Stromal cell of bone marrow (primary cell): ENCODE measurements at places on chromosomes 3 and 15.
A peak's percentile ranks its signal among the peaks of the same experiment; 100 is the strongest.

DNA sequence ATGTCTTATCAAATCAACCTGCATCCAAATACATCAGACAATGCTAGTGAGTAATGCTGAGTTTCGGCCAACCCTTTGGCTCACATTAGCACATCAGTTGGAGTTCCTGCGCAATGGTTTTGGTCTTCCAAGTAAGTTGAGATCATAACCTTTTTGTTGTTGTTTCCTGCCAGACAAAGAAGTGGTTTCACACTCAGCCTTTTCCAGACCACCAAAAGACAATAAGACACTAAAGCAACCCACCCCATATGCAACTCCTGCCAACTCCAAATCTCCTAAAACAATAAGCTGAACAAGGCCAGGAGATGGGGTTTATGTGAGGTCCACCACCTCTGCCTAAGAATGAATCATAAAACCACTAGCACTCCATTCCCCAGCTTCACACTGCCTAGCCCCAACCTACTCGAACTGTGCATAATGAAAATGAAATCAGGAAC lies 177.0 kb downstream of the ERC2 start:
- DNase-seq: peak; percentile 59

DNA sequence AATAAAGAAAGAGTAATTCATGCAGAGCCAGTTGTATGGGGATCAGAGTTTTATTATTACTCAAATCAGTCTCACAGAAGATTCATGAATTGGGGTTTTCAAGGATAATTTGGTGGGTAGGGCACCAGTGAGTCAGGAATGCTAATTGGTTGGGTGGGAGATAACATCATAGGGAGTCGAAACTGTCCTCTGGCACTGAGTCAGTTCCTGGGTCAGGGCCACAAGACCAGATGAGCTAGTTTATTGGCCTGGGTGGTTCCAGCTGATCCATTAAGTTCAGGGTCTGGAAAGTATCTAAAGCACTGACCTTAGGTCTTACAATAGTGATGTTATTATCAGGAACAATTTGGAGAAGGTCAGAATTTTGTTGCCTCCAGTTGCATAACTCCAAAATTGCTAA lies 998.6 kb upstream of the EPHA6 start:
- no peak for DNase-seq

DNA sequence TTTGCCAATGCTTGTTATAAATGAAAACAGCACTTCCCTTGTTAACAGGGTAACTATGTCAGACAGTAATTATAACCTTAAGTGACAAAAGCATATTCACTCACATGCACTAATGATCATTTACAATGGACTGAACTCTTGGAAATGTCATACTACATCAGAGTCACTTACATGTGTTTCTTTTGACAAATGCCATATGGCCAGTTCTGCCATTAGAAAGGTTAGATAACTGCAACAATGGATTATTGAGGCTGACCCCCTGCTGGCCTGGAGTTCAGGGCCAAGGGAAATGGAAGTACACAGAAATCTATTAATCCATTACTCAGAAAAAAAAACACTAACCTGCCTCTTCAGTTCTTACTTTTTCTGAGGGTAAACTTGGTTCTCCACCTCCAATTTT lies 313.4 kb downstream of the CNTN3 start:
- DNase-seq: no peak

DNA sequence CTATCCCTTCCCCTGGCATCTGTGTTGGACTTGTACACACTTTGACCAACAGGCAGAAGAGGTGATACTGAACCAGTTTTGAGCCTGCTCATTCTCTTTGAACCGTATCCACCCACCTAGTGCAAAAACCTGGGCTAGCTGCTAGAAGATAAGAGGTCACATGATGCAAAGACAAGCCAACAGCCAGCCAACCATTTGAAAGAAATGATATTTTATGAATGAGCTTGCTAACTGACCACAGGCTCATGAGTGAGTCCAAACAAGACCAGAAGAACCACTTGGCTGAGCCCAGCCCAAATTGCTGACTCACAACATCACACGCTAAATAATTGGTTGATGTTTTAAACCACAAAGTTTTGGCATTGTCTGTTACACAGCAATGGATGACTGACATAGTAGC lies 74.0 kb upstream of the CTNNB1 start:
- no peak for DNase-seq

DNA sequence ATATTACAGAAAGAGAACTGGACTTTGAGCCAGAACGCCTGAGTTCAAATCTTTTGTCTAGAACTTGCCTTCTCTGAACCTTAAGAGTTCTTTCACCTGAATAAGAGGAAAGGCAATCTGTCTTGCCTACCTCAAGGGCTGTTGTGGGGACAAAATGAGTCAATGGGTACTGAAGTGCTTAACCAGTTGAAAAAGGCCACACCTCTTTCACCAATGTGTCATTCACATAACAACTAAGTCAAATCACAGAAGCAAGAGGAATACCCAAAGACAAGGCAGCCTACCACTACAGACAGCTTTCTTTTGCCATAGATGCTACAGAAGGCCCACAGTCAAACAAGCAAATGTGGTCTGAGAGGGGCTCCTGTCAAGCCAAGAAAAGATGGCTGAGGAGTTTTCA lies 39.7 kb downstream of the NBEAL2 start:
- DNase-seq: no peak

DNA sequence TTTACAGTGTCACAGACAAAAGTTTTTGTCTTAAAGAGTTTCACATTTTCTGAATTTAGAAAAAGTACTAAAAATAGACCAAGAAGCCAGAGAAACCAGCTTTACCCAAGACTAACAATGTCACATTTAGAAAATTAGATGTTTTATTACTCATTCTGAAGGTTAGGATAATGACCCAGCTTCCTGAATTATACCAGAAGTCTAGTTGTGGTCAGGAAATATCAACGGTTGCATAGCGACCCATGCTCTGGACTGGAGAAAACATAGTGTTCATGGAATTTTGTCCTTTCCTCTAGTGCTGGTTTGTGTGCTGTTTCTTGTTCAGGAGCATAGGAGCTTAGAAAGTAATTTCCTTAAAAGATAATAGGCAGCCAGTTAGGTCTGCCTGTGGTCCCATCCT lies 59.0 kb downstream of the DPPA2 start:
- peak; percentile 75 for DNase-seq

DNA sequence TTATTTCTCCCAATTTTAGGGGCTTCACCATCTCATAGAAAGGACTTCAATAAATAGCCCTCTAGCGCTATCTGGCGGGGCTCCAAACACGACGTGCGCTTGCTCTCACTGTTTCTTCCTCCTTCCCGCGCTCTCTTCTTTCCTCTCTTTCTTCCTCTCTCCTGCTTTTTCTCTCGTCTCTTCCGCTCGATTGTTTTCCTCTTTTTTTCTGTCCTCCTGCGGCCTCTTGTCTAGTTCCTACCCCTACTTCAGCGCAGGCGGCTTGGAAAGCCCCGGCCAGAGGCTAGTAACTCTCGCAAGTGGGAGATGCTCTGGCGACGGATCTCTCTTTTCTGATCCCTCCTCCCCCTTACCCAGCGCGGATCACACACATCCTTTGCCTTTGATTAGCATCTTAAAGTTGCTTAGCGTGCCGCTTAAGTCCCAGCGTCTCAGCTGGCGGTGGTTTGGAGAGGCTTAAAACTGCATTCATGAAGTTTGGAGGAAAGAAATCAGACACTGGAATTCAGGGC lies 6.2 kb upstream of the MEIS2 start:
- no peak for DNase-seq

- no peak for DNase-seq
These were observed 32.9 kb upstream of the CTDSPL2 start for GRCh38 chr15:44394562-44394961.

DNA sequence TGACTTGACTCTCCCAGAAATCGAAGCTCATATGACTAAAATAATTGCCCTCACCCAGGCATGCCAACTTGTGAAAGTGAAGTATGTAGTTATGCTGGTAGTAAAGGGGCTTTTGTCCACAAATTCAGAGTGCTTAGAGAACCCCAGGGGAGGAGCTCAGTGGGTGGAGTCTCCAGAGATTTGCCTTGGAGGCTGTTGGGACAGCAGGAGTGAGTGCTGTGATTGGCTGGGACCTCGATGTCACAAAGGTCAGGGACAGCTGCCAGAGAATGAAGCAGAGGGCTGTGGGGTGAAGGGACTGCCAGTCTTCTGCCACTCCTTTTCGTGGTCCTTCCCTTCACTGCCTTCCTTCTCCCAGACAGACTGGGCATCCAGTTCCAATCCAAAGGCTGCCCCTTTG lies 49.8 kb downstream of the ZNF445 start:
- DNase-seq: no peak

DNA sequence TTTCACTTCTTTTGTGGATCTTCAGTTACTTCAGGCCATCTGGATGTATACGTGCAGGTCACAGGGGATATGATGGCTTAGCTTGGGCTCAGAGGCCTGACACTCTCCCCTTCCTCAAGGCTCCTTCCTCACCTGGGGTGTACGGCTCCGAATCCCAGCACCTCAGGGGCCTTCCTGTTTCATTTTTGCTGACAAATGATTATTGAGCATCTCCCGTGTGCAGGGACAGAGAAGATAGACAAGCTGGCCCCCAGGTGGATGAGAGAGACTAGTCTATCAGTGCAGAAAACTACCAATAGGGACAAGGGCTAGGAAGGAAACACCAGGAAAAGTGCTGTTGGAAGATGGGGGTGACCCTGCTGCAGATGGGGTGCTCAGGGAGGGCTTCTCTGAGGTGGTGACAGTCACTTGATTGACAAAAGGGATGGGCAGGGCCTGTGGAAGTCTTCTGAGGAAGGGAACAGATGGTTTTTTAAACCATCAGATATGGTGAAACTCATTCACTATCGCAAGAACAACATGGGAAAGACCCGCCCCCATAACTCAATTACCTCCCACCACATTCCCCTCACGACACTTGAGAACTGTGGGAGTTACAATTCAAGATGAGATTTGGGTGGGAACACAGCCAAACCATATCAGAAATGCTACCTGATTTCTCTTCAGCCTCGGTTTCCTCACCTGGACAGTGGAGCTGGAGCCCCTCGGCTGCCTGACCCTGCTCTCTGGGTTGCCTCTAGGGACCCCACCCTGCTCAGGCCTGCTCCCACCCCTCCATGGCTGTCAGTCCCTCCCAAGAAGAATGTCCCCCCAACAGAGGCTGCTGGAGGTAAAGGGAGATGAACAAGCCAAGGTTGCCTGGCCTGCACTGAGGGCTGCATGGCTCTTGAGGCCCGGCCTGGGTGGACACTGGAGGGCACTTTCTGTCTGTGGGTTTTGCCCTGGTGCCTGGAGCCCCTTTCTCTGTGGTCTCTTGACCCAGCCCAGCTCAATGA lies 37.2 kb upstream of the ACAD9 start:
- no peak for DNase-seq

DNA sequence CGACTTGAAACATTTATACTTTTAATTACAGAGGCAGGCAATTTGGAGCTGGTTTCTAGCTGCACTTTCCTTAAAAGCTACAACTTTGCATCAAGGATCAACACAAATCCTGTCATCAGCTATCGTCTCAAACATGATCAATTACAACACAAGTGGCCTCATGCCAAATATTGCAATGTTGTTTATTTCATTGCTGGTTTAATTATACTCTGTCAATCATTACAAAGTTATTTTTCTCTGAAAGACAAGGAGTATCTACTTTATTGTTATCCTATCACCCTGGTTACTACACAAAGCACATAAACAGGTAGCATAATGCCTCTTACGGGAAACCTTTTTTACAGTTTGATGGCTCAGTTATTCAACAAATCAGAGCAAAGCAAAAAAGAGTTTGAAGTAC lies 58.0 kb upstream of the FOXB1 start:
- DNase-seq: no peak

- peak; percentile 95 for DNase-seq
These were observed 215.6 kb upstream of the RBMS3 start for GRCh38 chr3:29065211-29065785.

- DNase-seq: no peak
These were observed 29.2 kb downstream of the AP3B2 start for GRCh38 chr15:82680200-82681102.

DNA sequence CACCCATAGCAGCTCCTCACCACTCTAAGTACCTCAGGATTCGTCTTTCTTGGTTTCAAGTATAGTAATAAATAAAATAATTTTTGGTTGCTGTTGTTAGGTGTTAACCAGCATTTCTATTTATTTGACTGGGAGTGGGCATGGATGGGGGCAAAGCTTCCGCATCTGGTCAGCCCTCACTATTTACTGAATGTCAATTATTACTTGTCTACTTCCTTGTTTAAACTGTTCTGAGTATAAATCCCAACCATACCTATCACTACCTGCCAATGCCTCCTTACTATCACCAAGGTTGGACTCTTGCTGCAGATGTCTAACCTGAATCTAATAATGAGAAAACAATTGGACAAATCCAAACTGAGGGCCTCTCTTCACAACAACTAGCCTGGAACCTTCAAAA lies 41.9 kb upstream of the GK5 start:
- no peak for DNase-seq

- DNase-seq: no peak
These were observed 14.4 kb downstream of the TMOD2 start for GRCh38 chr15:51765751-51766150.

- DNase-seq: no peak
These were observed 37.8 kb downstream of the SSUH2 start for GRCh38 chr3:8606701-8607231.

GRCh38 chr3:79167651-79168416 lies 600.0 kb downstream of the ROBO1 start:
- DNase-seq: peak; percentile 97

DNA sequence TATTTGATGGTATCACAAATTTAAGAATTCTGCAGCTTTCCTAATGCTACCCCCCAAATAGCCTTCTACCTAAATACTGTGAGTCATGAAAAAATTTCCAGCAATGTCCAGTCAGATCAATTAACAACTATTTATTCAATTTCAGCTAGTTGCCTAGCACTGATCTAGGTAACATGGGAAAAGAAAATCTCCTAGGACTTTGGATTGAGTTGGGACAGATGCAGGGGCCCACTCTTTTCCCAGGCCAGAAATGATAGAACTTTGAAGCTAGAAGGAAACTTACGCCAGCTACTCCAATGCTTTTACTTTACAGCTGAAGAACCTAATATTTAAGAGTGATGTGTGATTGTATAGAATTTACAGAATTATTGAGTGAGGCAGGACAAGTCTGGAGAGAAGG lies 196.3 kb downstream of the FMN1 start:
- DNase-seq: no peak

DNA sequence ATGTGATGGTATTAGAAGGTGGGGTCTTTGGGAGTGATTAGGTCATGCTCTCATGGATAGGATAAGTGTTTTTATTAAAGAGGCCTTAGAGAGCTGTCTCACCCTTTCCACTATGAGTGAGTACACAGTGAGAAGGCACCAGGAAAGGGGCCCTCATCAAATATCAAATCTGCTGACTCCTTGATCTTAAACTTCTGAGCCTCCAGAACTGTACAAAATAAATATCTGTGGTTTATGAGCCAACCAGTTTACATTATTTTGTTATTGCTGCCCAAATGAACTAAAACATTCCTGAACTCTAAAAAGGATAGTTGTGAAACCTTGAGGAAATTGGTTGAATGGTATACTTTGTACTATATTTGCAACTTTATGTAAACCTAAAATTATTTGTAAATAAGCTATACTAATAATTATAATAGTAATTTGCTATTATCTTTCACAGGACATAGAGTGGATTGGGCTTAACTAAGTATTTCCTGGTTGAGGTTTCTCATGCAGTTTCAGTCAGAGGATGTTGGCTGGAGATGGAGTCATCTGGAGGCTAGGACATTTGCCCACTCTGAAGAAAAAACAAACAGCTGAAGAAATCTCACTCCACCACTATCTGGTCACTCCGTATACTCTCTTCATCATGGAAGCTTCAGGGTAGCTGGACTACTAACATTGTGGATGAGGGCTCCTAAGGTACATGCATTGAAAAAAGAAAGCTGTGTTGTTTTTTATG lies 1068.6 kb upstream of the CADM2 start:
- no peak for DNase-seq
